ENCODE measurements at places on chromosomes 12 and 14.
A peak's percentile ranks its signal among the peaks of the same experiment; 100 is the strongest.

- DNase-seq, result no peak
Measured at GRCh38 chr12:130764475-130765185, 48.5 kb upstream of the RIMBP2 start.

- no peak for DNase-seq
Measured at GRCh38 chr12:65997056-65997455, 133.5 kb downstream of the LLPH start.

DNA sequence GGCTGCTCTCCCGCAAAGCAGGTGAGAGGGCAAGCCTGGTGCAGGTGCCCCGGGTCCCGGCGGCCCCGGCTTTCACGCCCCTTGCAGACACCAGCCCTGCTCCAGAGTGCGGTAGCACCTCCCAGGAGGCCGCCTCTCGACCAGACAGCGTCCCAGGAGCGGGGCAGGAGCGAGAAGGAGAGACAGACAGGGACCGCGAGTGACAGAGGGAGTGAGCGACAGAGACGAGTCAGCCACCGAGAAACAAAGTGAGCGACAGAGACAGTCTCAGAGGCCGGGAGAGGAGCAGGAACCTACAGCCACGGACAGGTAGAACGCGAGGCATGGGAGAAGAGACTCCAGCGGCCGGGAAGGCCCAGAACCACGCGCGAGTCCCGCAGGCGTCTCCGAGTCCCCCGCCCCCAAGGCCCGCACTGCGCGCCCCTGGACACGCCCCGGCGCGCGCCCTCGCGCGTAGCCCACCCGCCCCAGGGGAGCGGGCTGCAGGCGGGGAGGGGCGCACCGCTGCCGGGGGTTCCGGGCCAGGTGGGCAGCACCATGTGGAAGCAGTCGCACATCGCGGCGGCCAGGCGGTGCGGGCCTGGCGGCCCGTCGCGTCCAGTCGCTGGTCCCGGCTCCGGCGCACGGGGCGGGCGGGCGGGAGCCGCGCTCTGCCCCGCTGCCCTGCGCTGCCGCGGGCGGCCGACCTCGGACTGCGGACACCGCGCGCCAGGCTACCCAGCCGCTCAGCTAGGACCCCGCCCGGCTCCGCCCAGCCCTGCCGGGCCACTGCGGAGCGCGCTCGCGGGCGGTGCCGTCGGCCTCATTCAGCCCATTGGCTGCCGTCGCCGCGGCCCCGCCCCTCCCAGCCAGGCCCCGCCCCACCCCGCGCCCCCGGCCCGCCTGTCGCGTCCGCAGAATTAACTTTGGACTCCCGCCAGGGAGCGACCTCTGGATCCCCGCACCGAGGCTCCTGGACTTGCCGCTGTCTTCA is at the start of gene AHNAK2:
TSS of gene AHNAK2 (minus strand) at position 694 of the 973 bp plus-strand sequence. CDS start at position 557, 137 bp downstream.
- peak; percentile 36 for DNase-seq

DNA sequence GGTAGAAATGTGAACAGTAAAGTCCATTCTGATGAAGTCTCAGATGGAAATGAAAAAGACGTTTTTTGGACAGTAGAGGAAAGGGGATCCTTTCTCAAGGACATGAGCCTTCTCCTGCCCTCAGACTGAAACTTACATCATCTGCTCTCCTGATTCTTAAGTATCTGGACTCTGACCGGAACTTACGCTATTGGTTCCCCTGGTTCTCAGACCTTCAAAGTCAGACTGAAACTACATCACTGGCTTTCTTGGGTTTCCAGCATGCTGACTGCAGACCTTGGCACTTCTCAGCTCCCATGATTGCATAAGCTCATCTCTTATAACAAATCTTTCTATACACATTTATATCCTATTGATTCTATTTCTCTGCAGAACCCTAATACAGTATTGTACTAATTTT is 291.0 kb downstream of the SNAPC1 start:
- DNase-seq, result no peak

DNA sequence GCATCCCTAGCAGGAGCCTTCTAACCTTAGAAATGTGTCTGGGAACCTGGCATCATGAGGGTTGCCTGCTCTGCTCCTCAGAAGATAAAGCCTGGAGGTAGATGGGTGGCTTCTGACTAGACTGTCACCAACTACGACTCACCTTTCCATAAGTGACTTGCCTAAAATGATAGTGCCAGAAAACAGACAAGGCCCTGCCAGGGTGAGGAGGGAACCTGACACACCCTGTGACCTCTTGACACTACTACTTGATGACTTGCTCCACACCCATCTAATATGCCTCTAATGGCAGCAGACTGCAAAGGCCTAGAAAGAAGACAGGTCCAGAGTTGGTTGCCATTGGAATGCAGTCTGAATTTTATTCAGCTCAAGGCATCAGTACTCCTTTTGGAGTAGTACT is 9.4 kb downstream of the RNF41 start:
- no peak for DNase-seq

DNA sequence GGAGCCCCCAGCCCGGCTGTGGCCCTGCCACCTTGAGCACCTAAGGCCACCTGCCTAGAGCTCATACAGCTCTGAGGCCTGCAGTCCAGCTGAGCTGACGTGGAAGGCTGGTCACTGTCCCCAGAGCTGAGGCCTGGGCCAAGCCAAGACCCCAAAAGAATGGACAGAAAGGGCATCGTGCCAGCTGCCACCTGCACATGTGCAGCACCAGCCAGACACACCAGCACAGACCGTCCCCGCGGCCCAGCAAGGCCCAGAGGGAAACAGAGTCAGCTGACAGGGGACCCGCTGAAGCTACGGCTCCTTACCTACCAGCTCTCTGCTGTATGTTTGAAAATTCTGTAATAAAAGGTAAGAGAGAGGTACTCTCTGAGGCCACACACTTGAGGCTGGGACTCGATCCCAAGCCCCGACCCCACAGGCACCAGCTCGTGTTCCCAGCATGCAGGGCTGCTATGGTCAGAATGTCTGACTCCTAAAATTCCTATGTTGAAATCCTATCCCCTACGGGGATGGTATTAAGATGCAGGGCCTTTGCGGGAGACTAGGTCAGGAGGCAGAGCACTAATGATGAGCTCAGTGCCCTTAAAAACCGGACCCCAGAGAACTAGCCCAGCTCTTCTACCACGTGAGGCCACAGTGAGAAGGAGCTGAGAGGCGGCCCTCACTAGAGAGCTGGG is 25.4 kb downstream of the BRF1 start:
- no peak for DNase-seq

- no peak for DNase-seq
Measured at GRCh38 chr14:80522411-80522810, 311.1 kb upstream of the DIO2 start.

DNA sequence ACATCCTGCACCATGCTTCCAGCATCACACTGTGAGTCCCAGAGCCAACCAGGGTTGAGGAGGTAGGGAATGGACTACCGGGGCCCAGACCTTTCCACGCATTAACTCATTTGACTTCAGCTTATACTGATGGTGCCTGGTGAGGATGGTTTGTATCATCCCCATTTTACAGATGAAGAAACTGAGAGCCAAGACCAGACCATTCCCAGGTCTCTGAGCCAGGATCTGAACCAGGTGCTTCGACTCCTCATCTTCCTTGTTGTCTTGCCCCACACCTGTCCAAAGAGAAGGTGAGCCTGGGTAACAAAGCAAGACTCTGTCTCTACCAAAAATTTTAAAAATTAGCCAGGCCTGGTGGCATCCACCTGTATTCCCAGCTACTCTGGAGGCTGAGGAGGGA is 64.4 kb downstream of the MVK start:
- DNase-seq, result no peak

GRCh38 chr12:66380769-66381535 is 78.7 kb downstream of the HELB start:
- DNase-seq, result no peak

DNA sequence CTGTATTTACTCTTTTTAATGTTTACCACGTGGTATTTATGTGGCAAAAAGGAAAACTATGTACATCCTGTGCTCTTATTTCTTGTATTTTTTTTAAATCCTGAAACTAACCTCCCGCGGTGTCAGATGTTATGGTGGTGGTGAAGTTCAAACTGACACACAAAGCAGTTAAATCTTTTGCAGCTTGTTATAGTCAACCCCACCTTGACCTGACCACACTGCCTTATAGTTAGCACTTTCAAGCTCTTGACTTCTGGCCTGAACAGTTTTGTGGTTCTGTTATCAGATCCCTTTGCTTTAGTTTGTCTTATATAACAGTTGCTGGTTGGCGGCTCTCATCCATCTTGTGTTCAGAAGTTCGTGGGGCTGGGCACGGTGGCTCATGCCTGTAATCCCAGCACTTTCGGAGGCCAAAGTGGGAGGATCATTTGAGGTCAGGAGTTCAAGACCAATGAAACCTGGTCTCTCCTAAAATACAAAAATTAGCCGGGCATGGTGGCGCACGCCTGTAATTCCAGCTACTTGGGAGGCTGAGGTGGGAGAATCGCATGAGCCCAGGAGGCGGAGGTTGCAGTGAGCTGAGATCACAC is 2.1 kb downstream of the UNG start:
- DNase-seq, result no peak

Measured in stimulated activated CD4-positive, alpha-beta T cell treated with anti-CD3 and anti-CD28 coated beads, TNF-alpha, amount 100 ng/mL, for 1 hour (primary cell).